ENCODE measurements at places on chromosomes 6 and 20.

DNA sequence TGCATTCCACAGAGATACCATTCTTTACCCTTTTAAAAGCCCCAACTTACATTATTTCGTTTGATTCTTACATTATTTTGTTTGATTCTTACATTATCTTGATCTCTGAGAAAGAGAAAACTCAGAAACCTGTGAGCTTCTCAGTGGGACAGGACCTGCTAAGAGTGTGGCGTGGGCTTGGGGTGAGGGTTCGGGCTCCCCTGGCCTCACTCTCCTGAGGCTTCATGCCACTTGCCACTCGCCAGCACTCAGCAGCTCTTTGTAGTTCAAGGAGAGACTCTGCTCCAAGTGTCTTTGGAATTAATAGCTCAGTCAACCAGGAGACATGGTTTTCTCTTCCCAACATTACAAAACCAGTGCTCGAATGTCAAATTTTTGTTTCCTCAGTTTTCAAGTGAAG, 132.4 kb upstream of the RGS17 start:
- no peak for DNase-seq

DNA sequence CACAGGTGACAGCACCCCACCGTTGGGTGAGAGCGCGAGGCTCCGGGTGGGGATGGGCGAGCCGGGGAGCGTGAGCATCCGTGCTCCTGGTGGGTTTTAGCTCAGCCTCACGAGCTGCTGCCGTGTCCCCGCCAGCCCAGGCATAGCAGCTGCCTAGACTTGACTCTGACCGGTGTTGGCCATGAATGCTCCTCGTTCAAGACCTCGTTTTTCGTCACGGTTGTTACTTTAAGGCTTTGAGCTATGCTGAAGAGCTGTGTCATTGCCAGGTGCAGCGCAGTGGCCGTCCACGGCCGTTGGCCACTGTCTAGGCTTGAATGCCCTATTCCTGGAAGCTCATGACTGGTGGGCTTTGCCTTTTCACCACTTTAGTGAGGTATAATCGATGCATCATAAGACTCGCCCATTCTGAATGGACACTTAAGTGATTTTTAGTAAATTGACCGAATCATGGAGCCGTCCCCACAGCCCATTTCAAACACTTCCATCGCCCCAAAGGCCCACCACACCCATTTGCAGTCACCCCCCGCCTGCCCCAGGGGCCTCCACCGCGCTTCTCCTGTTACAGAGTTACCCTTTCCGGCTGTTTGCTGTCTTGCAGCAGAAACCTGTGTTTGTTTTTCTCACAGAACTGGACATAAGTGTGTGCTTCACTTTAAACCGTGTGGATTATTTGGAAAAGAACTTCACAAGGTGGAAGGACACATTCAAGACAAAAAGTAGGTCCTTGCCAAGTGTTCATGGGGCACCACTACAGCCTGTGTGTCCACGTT, 21.4 kb upstream of the ADRM1 start:
- DNase-seq: no peak

DNA sequence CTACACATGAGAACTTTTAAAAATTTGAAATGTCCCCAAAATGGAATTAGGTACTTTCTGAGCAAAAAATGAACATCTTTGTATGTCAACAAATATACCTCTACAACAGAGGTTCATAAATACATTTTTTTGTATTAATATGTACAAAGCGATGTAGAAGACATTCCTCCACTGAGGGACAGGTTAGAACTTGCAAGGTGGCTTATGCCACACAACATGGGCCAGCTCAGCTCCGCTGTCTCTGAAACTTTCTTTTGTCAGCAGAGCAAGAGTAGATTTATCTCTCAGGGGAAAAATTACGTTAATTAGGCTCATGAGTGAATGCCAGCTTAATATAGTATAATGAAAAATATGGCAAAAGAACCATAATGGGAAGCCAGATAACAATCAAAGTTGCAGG, 10.6 kb upstream of the TMEM242 start:
- DNase-seq: no peak

GRCh38 chr6:5030596-5031136, 26.8 kb upstream of the RPP40 start:
- peak; percentile 88 for DNase-seq

DNA sequence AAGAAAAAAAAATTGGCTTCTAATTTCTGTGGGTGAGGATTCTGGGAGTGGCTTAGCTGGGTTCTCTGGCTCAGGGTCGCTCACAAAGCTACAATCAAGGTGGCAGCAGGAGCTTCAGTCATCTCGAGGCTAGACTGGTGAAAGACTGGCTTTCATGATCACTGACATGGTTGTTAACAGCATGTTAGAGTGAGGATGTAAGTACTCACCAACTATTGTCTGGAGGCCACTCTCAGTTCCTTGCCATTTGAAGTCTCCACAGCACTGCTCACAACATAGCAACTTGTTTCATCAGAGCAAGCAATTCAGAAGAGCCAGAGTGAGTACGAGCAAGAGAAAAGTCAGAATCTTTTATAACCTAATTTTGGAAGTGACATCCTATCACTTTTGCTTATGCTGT, 145.7 kb upstream of the PRSS16 start:
- peak; percentile 10 for DNase-seq

GRCh38 chr20:23655491-23656211, 17.9 kb upstream of the CST3 start:
- DNase-seq: no peak

- no peak for DNase-seq
Observed at GRCh38 chr6:19839237-19839546, 2.0 kb downstream of the ID4 start.

GRCh38 chr6:99184696-99185095, 164.8 kb downstream of the FAXC start:
- no peak for DNase-seq

DNA sequence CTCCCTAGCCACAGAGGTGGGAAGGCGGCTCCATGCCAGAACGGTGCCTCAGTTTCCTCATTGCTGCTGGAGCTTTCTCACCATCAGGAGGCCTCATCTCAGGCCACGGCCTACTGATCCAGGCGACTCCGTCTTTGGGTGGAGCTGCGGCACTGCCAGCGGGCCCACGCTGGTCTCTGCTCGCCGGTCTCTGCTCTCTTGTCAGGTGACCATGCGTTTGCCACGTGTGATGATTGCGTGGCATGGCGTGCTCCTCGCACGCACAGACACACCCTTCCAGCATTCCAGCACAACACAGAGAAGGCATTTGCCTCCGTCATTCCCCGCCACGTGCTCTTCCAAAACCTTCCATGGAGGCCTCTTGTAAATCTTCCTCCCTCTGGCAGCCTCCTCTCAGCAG, 271.1 kb downstream of the CDH4 start:
- no peak for DNase-seq

DNA sequence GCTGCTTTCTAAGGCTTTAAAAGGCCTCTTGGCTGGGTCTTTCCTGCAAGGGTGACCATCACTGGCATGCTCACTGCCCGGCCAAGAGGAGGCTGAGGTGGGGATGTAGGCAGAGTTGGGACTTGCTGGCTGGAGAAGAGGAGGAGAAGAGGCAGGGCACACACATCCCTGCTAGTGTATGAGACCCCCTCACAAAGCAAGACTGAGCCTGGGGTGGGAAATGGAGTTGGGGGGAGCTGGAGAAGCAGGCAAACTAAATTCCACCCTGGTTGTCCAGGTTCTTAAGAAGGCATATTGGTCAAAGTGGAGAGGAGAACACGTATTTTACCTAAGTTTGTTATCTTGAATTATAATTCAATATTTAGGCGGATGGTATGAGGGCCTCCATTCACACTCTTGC, 1.7 kb upstream of the KIZ start:
- DNase-seq: no peak

DNA sequence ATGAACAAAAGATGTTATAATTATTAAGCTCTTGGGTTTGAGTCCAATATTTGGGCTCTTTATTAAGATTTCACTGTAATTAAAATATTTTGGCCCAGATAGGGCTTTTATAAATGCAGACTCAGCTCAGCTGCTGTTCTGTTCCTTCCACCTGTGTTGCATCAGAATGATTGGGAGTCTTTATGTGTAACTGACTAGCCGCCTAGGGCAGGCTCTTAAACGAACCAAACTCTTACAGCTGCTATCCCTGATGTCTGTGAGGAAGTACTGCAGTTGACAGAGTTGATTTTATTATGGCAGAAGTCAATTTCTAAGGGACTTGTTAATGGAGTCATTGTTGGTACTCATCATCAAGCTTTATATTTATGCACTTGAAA, 144.7 kb downstream of the MYO6 start:
- no peak for DNase-seq

GRCh38 chr6:134519465-134519864, 201.6 kb upstream of the SGK1 start:
- DNase-seq: no peak

DNA sequence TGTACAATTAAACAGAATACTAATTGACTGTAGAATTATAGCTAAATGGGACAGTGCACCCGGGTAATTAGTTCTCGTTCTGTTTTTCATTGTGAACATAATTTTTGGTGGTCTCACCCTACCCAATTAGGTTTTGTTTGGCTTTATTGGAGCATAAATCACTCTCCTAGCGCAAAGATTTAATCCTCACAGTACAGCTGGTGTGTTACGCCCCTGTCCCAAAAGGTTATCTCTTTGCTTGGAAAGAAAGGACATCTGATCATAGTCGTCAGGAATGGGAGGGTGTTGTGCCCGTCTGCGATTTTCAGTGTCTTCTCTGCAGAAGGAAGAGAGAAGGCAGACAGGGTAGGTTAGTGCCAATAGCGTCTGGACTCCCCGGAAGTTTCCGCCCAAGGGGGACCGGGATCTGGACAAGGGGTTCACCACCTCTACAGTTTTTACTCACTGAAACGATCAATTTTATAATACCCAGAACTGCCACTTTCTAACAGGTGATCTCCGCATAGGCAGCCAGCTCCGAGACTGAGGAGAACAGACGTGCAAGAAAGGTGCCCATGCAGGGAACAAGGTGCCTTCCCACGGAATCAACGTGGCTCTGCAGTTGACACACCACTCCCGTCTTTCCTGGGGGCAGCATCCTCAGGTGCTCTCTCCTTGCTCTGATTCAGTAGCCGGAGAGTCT, 617.4 kb upstream of the CDH4 start:
- DNase-seq: no peak

GRCh38 chr20:24955045-24955444, 6.0 kb downstream of the CST7 start:
- DNase-seq: no peak

DNA sequence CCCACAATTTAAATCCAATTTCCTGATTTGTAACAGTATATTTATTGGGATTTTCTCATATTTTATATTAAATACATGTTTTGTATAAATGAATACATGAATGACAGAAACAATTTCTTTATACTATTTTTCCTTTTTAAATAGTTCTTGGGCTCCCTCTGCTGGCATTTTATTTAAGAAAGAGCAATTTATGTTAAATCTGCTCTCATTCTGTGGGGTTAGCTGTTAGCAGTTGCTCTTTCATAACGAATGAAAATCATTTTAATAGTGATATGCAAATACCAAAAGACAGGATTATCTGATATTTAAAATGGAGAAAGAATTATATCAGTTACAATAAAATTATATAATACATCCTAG, 118.3 kb downstream of the RALGAPA2 start:
- peak; percentile 57 for DNase-seq

- no peak for DNase-seq
Observed at GRCh38 chr6:146890644-146891434, 292.1 kb downstream of the ADGB start.

GRCh38 chr6:35924146-35924545, 3.2 kb upstream of the SRPK1 start:
- DNase-seq: no peak

DNA sequence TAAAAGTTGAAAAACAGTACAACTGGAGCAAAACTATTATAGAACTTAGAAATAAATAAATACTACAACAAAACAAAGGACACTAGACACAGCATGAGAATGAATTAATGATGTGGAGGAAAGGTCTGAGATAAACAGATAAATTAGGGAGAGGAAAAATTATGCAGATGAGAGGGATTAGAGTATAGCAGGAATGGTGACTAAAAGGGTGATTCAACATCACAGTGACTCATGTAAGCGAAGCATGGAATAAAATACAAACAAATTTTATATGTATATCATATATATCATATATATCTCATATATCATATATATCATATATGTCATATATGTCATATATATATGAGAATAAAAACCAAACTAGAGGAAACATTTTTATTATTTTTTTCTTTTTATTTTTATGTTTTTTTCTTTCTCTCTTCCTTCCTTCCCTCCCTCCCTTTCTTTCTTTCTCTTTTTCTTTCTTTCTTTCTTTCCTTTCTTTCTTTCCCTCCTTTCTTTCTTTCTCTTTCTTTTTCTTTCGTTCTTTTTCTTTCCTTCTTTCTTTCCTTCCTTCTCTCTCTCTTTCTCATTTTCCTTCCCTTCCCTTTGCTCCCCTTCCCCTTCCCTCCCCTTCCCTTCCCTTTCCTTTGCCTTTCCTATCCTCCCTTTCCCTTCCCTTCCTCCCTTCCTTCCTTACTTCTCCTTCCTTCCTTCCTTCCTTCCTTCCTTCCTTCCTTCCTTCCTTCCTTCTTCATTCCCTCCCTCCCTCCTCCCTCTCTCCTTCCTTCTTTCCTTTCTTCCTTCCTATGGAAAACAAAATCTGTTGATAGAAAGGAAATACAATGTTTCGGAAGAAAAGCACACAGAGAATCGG, 1014.6 kb downstream of the GRIK2 start:
- no peak for DNase-seq

DNA sequence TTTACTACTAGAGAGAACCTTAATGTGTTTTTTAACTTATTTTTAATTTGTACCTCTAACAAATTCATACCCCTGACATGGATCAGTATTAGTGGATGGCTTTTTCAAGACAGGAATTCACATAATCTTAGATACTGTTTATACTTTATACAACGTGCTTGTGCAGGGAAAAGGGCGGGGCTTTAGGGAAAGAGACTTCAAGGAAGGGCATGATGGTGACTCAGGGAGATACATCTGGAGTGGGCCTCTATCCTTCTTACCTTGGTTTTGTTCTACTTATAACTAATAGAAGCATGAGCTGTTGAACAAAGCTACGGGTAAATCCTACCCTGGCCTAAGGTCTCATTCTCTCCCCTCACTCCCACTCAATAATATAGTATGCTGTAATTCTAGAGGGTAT, 160.8 kb downstream of the C6orf58 start:
- no peak for DNase-seq

Data from neural progenitor cell (in vitro differentiated cells).